ENCODE measurements at places on chromosomes 3 and 15.

- peak; percentile 64 for DNase-seq
These were observed 116.5 kb downstream of the LPP start for GRCh38 chr3:188270423-188270972.

DNA sequence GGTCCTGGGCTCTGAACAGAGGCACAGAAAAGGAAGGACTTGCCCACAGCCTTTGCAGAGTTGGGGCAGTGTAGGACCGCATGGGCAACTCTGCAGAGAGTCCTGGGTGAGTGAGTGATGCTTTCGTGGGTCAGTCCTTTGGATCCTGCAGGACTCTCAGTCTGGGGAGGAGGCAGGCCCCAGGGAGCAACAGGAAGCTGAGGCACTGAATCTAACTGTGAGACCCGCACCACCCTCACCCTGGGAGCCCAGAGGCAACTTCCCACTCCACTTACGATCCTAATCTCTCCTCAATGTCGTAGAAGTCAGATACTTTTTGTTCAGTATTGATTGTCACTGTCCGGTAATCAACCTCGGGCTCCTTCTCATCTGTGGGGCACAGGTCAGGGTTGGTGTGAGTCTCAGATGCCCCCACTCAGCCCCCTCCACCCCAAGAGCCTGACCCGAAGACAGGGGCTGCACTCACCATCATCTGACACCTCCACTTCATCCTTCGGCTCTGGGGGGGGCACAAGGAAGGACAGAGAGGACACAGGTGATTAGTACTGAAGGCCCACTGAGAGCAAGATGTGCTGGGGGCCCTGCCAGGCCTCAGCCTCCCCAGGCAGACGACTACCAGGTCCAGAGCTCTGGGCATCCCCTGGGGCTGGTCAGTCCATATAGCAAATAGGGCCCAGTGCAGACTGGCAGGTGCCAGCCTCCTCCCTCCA, 64.0 kb upstream of the HACD2 start:
- no peak for DNase-seq

DNA sequence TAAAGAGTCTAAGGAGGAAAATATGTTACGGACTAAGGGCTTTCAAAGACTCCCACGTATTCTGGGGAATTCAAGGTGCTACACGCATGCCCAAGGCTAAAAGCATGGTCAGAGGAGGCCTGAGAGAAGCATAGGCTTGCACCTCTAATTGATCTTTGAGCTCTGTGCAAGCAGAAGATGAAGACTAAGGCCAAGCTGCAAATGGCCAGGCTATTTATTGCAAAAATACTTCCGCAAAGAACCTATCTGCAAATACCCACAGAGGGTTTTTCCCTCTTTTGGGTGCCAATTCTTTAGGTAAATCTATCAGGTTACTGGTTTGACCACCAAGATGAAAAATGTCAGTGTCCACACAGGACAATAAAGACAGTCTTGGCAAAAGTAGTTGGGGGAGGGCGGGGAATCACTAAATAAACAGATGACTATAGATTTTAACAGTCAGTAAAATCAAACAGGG, 119.5 kb downstream of the STAG1 start:
- peak; percentile 21 for DNase-seq

DNA sequence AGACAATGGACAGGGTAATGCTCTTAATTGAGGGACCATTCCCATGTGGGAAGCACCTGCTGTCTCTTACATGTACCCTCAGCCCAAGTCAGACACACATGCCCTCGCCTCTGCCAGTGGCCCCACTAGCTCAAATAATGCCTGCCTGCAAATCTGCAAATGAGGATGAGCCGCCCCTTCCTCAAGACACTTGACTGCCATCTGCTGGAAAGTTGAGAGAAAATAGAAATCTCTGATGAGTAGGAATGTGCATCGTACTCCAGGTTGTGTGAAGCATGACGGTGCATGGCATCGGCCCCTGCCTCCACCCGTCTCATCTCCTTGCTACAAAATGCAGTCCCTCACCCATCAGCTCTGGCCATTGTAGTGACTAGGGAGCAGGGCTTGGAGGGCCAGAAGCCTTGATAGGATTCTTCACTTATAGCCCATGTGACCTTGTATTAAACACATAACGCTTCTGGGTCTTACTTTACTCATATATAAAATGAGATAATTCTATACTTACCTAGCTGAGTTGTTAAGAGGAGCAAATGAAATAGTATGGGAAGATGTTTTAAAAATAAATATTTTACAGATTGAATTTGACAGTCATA, 6.3 kb upstream of the SCN5A start:
- DNase-seq: no peak

- no peak for DNase-seq
These were observed 11.9 kb downstream of the CXCR6 start for GRCh38 chr3:45955017-45955647.

DNA sequence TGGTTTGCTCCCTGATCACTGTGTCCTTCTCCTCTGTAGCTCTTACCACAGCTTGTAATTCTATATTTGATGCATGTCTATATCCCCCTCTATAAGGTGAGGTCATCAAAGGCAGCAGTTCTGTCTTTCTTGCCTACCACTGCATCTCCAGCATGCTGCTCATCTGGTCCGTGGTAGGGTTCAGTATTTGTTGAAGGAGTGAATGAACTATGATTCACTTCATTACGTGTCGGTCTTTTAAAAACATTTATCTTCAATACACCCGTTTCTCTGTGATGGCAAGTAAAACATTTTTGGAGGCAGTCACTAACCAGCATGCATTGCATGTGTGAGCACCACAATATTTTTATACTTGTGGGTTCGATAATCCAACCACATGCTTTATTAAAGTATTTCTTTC, 27.6 kb downstream of the CHST14 start:
- peak; percentile 67 for DNase-seq

GRCh38 chr3:161274691-161275298, 53.7 kb downstream of the NMD3 start:
- DNase-seq: peak; percentile 25

GRCh38 chr3:60013241-60013640, 963.4 kb upstream of the CFAP20DC start:
- DNase-seq: no peak

DNA sequence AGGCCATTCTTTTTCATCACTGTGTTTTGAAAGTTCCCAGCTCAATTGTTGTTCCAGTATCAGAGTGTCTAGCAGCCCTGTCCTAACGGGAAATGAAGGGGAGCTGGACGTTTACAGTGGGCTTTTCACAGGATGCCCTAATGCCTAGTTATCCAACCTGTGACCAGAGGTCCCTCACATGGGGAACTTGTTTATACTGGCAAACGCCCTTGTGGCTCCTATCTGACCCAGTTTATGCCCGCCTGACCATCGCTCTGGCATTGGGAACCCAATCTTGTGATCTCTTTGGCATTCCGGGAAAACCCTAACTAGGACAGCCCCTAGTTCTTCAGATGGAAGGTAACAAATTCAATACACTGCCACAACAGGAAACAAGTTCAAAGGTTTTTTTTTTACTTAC, 14.5 kb upstream of the MYRIP start:
- no peak for DNase-seq

DNA sequence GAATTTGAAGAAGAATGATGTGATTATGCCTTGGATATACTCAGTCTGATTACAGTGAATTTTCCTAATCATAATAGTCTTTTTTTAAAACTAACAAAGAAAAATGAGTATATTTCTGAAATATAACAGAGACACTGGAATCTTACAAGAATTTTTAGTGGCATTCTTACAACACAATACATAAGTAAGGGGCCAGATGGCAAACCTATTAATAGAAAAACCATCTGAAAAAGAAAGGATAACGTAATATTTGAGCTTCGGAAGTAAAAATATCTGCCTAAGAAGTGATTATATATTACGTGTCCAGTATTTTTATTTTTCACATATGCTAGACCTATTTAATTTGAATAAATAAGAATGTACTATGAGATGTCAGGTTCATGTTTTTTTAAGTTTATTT, 452.8 kb downstream of the NAALADL2 start:
- DNase-seq: no peak

DNA sequence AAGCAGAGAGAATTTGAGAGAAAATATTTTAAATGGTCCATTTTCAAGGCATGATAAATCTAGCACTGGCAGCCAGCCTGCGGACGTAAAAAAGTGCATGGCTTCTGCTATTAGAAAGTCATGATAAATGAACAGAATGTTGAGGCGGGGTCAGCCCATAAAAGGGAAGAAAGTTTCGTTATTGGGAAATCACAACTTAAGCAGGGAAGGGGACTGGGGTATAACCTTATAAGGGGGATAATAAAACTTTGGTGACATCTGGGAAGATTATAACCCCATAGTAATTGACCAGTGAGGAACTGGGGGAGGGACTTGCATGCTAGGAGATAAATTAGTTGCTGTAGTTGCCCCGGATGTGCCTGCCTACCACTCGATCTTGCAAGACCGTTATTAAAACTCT, 88.4 kb upstream of the PLSCR4 start:
- no peak for DNase-seq

DNA sequence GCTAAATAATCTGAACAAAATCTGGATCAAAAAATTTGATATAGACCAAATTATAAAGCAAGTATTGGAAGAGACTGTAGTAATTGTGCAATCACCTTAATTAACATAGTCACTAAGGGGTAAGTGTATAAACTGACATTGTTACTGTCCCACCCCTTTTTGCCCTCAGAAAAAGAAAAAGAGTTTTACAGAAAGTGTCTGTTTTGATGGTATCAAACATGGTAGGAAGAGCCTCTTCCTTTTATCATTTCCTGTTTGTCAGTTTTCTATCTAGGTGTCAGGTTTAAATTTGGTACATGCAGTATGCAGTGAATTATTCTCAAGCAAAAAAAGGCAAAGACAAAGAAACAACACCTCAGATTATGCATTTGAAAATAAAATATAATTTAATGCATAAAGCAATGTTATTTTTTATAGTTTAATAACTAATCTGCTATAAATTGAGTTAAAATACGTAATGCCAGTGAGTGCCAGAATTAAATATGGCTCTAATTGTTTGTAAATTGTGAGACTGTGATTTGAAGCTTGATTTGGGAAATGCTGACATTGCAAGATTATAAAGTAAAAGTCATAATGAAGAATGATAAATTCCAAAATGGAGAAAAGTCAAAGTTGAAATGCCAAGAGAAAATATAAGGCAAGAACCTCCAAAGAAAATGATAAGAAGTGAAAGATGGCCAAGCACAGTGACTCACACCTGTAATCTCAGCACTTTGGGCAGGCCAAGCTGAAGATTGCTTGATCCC, 30.3 kb upstream of the CMC1 start:
- no peak for DNase-seq

DNA sequence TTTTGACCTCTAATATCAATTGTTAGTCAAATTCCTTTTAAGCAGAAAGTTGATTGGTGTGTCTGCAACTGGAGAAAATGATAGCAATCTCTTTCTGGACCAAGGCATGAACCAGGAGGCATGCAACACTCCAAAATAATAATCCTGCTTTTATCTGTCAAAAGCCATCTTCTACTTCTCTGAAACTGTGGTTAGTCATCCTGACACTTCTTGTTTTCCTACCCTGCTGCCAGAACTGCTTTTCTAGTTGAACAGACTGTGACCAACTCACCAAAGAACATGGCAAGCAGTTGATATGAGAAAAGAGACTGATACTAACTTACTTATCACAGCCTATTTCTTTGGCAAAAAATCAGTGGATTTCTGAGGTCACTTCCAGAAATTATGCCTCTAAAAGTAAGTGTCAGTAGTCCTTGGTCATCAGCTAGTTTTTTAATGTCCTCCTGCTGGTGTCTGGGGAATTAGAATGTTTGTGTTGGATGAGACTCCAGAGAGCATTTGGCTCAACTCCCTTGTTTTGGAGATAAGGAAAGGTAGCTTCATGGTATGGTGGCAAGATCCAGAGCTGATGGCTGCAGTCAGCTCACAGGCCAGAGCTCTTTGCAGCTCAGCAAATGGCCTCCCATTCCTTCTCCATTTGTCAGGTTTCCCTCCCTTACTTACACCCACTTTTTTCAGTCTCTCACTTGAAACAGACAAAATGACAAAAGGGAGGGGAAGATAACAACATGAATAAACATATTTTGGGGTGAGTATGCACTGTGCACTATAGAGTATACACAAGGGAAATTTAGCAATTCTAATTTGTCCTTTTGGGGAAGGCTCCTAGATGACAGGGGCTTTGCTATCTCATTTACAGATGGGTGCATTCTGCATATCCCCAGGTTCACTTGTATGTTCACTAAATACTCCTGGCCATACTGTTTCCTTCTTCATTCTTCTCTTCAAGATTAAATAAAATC, 7.0 kb downstream of the CRYGS start:
- peak; percentile 14 for DNase-seq

DNA sequence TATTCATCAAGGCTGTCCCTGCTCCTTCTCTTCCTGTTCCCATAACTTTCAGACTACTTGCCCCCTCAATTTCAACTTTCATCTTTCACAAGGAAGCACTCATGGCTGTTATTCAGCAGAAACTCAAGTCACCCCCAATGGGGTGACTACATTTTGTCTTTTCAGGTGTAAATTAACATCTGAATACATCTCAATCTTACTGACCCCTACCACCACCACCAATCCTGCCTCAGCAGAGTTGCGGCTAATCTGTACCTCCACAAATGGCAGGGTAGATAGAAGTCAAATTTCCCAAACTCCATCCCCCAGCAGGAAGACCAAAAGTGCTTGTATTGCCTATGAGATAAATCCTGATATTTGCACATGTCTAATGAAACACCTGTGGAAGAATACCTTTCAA, 19.2 kb downstream of the SOX2 start:
- DNase-seq: no peak

DNA sequence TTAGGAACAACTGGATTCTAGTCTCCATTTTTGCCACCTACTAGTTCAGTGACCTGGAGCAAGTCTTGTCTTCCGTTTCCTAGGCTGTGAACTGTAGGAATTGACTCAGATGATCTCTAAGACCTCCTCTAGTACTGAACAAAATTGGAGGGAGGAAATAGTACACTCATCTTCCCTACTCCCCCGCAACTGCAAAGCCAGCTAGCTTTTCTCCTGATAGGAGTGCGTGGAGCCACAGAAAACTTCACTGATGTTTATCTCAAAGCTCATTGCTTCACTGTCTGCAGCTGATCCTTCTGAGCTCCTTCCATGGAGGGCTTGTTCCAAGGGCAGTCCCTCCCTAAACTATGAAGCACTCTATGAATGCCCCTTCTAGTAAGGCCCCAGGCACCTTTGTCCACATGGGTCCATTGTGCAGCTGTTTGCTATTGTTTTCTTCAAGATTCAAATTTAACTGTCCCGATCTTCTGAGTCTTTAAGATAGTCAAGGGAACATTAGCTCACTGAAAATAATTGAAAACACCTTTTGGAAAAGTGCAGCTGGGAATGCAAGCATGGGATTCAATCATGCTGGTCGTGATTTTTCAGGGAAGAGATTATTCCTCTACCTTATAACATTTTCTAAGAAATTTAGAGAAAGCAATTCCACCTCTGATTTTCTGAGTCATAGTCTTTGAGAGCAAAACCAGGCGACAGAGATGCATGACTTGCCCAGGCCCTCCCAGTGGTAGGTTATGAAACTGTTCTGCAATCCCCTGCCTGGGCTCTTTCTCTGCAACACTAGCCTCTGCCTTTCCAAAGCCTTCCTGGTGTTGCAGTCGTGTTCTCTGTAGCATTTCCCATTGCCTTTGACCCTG, 24.3 kb downstream of the FILIP1L start:
- DNase-seq: no peak

DNA sequence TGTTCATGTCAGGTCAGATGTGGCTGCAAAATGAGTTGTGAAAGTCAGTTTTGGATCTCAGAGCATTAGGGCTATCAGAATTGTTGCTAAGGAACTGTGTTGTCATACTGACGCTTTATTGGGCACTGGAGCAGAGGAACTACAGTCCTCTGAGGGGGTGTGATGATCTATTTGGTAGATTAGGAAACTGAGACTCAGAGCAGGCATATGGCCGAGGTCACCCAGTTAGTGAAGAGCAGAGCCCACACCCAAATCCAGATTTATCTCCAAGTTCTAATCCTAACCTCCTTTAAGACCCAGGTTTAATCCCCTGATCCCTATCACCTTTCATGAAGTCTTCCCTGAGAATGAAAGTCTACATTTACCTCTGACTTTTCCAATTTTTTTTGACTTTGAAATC, 25.6 kb upstream of the GLCE start:
- no peak for DNase-seq

Data from hepatic stellate cell (primary cell).